ENCODE measurements at places on chromosomes 2 and 18. TPM values are rescaled to one million over a fixed set of nuclear protein-coding genes. Genes with fewer than 3 reads are reported as not detected.

UPP2 gene
- not detected for total RNA-seq

GRCh38 chr2:43542285-43542933 lies 53.4 kb downstream of the THADA start:
- DNase-seq: no peak

GRCh38 chr2:230666446-230666845 lies 46.2 kb upstream of the CAB39 start:
- no peak for DNase-seq

DUSP19 gene
- total RNA-seq: 1.9 TPM

DNA sequence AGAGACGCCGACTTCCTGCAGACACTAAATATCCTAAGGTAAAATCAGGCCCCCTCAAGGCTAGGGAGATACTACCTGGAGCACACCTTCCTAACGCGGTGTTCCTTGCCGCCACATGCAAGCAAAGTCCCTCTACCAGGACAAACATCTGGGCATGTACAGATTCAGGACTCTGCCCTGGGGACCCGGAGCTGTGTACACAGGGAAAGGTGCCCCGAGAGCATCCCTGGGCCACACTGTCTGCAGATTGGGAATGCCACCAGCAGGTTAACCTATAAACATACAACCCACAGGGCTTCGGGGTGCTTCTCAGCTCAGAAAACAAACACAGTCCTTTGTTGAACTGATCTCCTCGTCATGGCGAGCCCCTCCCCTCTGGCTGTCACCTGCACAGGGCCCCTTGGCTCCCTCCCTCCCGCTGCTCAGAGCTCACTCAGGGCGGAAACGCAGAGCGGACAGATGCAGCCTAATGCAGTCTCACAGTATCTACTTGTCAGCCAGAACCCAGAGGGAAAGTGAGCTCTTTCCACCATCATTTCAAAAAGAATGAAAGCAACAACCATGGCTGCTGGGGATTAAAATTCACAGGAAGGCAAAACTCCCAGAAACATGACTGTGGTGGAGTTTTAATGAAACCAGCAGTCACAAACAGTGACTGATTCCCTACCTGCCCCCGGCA lies 218.8 kb downstream of the HDAC4 start:
- DNase-seq: peak; percentile 51

DNA sequence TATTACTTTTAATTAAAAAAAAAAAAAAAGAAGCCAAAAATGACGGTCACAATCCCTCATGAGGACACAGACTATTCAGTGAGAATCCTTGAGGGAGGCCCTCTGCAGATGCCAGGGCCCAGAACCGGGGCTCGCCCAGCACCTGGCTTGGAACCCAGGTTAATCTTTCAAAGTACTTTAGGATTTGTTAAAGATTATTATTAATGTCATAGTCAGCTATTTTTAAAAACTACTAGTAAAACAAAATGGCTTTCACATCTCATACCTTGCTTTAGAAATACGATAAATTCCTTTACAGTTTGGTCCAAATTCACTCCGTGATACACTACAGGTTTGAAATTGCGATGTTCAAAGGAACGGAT lies 27.1 kb downstream of the C2orf76 start:
- no peak for DNase-seq

GRCh38 chr2:218028562-218029348 lies 26.0 kb upstream of the TNS1 start:
- no peak for DNase-seq

DNA sequence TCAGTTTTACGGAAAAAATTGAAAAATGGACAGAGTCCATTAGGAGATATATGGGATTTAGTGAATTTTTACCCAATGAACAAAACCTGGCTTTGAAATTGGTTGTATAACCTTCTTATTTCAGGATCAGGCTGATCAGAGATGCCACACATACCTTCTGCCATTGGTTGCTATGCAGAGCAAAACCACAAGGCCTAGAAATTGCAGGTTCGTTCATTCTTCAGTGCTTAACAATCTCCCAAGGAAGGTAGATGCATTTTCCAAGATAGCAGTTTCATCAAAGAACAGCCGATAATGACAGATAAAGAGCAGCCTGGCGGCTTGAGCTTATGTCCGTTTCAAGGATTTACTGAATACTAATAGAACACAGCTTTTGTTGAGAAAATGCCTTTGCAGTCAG lies 868.8 kb downstream of the EPHA4 start:
- DNase-seq: no peak

DNA sequence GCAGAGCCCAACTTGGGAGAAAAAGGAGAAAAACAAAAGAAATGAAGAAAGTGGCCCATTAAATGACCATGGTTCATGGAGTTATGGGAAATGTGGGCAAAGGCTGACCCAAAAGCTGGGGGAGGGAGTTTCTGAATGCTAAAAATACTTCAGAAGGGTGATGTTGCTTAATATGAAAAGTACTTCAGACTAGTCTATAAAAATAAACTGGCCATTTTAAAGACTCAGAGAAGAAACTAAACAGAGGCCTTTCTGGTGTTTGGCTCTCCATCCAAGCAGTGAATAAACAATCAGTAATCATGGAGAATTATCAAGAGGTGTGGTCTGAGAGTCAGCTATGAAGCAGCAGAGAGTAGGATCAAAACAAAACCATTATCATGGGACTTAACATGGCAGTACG lies 160.8 kb upstream of the MAPRE2 start:
- no peak for DNase-seq

GRCh38 chr2:136402281-136402680 lies 284.3 kb upstream of the CXCR4 start:
- DNase-seq: no peak

LYG2 gene
- total RNA-seq: not detected

DSC3 gene
- total RNA-seq: 54.3 TPM
